ENCODE measurements at places on chromosomes 5 and 9.

DNA sequence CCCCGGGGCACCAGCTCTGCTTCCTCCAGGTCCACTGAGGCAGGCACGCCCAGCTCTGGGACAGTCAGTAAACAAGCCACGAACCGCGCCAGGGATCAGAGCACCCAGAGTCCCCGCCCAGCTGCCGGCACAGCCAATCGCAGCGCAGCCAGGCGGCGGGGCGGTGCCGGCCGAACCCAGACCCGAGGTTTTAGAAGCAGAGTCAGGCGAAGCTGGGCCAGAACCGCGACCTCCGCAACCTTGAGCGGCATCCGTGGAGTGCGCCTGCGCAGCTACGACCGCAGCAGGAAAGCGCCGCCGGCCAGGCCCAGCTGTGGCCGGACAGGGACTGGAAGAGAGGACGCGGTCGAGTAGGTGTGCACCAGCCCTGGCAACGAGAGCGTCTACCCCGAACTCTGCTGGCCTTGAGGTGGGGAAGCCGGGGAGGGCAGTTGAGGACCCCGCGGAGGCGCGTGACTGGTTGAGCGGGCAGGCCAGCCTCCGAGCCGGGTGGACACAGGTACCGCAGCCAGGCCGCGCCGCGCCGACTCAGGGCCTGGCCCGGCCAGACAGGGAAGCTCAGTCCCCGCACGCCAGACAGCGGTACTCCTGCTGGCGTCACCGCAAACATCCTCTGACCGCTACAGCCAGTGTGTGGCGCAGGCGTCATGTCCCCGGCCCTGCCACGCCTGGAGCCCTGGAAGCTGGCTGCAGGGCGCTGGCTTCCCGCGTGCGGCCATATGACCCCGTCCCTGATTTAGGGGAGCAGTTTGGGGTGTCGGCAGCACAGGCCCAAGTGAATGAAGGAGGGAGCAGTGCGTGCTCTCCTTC, at the start of gene CTSL:
CTSL (plus strand) TSS at position 220 of the 810 bp plus-strand sequence. CDS start 1,485 bp downstream, outside the sequence.
- DNase-seq = peak; percentile 18

DNA sequence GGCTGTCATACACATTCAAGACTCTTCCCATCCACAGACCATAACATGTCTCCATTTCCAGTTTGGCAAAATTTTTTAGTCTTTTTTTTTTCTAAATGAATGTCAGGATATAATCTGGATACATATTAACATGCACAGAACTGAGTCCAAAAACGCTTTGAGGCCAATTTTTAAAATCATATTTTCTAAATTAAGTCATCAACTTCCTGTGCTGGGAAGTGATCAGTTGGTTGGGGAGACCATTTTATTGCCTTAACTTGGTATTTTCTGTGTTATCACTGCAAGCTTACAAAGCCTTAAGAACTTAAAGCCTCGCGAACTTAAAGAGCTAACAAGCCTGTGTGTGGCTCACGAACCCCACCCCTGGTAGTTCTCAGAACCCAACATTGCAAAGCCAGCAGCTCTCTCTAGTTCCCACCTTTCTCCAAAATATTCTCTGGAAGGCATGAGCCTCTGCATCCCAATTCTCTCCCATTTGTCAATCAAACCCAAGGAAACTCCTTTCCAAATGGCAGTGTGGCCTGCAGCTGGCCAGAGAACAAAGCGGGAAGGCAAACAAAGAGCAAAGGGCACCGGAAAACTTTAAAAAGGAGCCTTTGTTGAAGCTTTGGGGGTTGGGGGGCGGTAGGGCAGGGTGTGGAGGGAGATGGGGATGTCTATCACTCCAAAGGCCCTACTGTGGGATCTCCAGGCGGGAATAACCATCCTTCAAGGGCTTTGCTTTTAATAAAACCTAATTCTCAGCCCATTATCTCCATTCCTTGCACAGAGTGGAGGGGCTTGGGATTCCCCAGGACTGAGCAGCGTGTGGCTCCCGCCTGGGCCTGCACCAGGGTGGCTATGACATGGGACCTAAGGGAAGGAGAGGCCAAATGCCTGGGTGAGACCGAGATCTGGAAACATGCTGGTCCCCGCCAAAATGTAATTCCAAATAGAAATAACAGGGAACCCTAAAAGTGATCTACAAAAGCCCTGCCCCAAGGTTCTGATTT, 65.0 kb downstream of the ROR2 start:
- no peak for DNase-seq

- peak; percentile 1 for DNase-seq
Measured at GRCh38 chr5:141811287-141812155, 66.7 kb downstream of the PCDH1 start.

GRCh38 chr5:39223565-39224156, 4.3 kb upstream of the FYB1 start:
- no peak for DNase-seq

GRCh38 chr9:89531766-89532165, 33.9 kb upstream of the SEMA4D start:
- no peak for DNase-seq

DNA sequence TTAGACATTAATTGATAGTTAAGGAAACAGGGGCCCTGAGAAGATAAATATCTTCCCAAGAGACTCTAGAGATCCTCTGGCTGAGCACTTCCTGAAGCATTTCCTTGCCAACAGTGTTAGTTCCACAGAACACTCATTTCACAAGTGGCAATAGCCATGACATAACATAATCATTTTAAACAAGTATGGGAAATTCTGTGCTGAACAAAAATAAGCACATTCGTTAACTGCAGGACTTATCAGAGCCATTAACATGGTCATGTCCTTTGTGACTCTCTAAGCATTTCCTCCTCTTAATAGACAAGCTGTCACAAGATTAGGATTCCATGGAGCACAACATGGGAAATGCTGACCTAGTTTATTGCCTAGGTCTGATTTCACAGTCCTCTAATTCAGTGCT, 184.9 kb downstream of the SNX18 start:
- DNase-seq = no peak

GRCh38 chr5:54902791-54903473, 82.5 kb downstream of the ESM1 start:
- no peak for DNase-seq

DNA sequence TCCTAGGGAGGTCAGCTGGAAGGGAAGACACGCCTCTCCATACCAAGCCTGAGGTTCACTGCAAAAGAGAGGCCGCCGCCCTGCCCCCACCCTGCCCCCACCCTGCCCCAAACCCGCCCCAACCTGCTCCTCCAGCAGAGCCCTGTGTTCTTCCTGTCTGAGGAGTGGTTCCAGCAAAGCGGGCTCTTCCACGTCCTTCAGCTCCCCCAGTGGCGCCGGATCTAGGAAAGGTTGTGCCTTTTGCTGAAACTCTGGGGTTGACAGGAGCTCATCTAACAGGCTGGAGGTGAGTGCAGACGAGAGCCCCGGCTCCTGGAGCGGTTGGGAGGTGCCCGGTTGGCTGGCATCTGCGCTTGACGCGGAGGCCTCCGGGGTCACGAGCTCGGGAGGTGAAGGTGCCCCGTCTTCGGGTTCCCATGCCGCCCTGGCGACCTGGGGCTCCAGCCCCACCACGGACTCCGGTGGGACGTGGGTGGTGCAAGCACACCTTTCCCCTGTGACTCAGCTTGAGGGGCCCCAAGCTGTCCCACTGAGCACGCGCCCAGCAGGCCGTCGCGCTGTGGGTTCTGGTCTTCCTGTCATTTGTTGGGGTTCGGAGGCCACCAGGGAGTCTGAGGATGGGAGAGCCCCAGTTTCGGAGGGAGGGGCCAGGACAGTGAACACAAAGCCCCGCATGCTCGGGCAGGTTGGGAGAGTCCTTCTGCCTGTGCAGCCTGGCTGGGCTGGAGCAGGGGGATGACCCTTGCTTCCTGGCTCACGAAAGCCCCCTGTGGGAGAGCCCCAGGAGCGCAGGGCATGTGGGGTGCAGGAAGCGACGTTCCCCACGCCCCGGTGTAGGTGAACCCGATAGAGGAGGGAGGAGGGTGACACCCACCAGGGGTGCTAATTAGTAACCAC, 1467.1 kb downstream of the FOXD4L5 start:
- DNase-seq = peak; percentile 31

- no peak for DNase-seq
Measured at GRCh38 chr5:179129607-179130071, 69.5 kb downstream of the ZNF354C start.

GRCh38 chr5:74679966-74680365, 5.1 kb upstream of the HEXB start:
- DNase-seq = no peak

DNA sequence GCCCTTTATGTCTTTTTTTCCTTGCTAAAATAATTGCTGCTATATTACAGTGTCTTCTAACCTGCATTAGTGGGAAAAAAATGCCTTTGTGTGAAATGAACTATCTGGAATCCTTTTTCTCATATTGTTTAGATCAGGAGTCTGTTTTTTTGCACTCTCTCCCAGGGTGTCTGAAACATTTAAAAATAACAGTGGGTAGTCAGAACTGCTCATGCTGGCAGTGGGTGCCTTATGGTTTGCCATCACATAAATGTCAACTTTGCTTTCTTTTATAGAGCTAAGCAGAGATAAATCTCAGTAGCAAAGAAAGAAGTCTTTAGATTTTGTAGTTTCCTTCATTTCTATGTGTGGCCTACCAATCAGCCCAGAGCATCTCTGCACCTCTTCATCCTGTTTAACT, 347.8 kb upstream of the RGMB start:
- no peak for DNase-seq

DNA sequence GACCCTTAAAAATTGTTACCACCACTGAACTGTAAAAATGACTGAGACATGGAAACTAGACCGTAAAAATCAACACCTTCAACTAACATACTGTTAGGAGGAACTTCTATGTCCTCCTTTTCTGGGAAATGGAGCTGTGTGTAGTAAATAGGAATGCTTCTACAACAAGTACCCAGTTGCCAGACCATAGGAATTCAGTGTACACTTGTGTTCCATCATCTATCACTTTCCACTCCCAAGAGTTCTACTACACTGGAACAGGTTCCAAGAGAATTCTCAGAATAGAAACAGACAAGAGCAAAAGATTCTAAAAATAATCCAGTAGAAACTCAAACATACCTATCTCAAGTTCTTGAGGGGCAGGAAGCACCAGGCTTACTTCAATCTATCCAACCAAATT, 23.6 kb downstream of the UBAP2 start:
- DNase-seq = no peak

DNA sequence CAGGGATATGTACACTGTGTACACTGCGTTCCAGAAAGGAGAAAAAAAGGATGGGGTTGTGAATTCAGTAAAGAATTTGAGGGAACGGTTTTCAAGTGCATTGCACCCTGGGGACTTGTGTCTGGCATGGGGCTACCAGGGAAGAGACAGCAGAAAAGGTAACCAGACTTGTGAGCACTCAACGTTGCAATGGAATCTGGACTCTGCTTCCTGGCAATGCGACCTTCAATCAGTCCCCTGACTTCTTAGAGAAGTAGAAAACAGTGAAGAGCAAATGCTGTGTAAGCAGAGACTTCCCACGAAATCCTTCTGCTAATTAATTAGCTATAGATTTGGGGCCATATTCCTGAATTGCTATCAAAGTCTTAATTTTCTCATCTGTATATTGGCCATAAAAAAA, 36.3 kb downstream of the MACIR start:
- no peak for DNase-seq

DNA sequence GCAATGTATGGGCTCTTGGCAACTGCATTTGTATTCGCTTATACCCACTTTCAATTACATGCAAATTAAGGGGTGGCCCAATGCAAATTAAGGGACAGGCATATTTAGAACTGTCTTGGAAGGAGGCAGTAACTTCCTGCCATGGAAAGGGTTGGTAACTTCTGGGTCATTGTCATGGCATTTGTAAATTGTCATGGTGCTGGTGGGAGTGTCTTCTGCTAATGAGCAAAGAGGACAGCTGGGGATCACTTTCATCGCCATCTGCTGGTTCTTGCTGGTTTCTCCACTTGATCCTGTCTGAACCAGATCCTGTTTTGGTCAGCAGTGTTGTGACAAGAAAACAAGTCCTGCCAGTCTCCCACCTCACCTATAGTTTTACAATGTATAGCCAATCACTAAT, 23.3 kb upstream of the UGT3A2 start:
- DNase-seq = no peak

GRCh38 chr5:121189342-121190305, 662.1 kb upstream of the FTMT start:
- DNase-seq = no peak

GRCh38 chr9:92963831-92964606, 16.7 kb downstream of the FGD3 start:
- peak; percentile 58 for DNase-seq

GRCh38 chr9:5453673-5454072, 3.3 kb downstream of the CD274 start:
- no peak for DNase-seq

DNA sequence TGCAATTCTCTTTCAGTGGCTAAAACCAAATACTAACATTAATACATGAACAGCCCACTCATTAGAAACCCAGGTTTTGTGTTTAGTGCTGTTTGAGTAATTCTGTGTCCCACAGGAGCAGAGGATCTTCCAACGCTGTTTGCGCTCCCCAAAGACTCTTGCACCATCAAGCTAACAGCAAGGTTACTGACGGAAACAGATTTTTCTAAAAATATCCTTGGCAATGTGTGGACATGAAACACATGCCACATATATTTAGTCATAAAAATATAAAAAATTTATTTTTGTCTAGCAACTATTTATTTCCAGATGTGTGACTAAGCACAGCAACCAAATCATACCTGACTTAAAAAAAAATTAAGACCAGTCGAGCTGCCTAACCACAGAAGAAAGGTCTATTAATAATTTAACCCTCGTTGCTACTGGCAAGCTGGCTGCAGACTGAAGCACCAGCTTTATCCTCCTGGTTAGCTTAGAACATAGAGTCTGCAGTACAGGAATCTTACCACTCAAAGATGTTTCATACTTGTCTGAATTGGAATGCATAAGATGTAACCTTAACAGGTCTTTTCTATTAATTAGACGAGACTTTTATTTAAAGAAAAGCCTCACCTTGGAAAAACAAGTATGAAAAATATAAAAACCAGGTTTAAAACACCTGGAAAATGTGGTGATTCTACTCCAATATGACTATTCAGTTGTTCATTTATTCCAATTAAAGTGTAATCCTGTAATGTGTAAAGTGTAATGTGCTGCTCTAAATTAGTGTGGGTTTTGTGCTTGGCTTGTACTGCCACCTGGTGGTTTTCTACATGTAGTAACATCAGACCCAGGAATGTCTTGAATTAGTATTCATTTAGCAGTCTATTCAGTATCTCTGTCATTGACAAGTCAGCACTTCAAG, 272.5 kb downstream of the EPB41L4A start:
- peak; percentile 47 for DNase-seq

DNA sequence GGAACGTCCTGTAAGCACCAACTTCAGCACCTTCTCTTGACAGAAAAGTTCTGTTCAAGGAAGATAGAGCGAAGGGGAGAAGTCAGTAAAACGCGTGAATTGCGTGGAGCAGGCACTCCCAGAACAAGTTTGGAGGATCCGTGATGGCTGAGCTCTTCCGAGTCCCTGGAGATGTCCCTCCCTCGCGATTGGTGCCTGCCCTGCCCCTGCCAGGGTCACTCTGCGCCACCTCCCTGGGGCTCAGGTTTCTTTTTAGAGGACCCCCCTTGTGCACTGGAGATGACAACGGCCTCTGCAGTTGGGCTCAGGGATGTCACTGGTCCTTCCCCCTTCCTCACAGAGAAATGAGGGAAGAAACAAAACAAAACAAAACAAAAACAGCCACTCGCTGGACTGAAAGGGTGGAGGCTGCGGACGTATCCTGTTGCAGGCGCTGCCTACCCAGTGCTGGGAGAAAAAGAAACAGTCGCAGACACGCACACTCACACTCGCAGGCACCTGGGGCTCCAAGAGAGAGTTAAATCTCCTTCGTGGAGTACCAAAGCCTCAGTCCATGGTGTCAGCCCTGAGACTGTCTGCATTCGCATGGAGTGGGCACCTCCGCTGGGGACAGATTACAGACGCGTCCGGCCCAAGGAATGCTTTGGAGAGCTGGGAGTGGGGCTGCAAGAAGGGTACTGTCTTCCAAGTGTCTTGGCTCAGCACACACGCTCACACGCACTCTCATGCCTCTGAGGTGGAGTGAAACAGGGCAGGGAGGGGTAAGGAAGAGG, 512.7 kb downstream of the SLCO4C1 start:
- DNase-seq = no peak

Data from T follicular helper cell (primary cell).